ENCODE measurements at places on chromosomes 6 and 20. TPM values are rescaled to one million over a fixed set of nuclear protein-coding genes. Genes with fewer than 3 reads are reported as not detected.

DNA sequence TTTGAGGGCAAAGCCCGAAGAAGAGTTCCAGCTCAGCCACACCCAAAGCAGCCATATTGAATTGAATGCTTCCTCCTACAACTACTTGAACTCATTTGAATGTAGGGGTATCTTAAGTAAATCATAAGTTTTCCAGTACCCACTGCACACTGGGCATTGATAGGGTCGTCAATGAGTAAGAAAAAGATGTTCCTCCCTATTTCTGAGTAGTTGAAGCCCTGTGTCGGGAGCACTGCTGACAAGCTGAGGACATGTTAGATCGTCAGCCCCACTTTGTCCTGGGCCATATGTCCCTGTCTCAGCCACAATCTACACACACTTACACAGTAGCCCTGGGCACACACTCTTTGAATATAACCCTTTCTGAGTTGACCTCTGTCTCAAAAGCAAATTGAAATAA lies 105.7 kb downstream of the ARHGAP18 start:
- no peak overlapping the region for H3K4me3 ChIP-seq
- H3K36me3 ChIP-seq = peaks cover 19% of the 10 kb centered on the region
- no peaks in the 10 kb centered on the region for H3K4me1 ChIP-seq
- H3K27ac ChIP-seq = no peak overlapping the region

DNA sequence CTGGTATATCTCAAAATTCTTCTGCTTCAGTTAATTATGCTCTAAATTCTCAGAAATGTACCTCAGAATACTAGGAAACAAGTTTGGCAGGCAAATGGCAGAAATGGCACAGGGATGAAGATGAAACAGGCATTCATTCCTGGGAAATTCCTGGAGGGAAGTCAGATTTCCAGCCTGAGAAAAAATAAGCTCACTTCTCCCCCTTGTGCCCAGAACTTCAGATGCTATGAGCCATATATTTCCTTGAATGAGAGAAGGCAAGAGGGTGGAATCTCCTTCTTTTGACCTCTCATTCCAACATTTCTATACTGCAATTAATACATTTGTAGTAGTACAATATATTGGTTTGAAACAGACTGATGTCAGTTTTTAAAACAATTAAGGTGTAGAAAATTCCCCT lies 22.8 kb downstream of the RGS17 start:
- no peaks in the 10 kb centered on the region for H3K27me3 ChIP-seq
- peaks cover 16% of the 10 kb centered on the region for H3K4me1 ChIP-seq
- H3K4me3 ChIP-seq = no peak overlapping the region
- H3K27ac ChIP-seq = no peak overlapping the region
- no peaks in the 10 kb centered on the region for H3K36me3 ChIP-seq

DNA sequence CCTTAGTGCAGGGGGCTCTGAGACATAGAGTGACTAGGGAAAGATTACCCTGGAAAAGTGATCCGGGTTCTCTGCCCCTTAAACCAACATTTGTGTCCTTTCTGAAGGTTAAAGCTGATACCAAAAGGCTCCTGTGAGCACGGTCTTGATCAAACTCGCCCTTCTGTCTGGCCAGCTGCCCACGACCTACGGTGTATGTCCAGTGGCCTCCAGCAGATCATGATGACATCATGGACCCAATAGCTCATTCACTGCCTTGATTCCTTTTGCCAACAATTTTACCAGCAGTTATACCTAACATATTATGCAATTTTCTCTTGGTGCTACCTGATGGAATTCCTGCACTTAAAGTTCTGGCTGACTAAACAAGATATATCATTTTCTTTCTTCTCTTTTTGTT lies 6.8 kb downstream of the ULBP2 start:
- DNase-seq = peak; percentile 11
- no peak overlapping the region for H3K4me3 ChIP-seq
- H3K4me1 ChIP-seq = no peaks in the 10 kb centered on the region
- no peak overlapping the region for H3K27ac ChIP-seq
- H3K36me3 ChIP-seq = peaks cover 12% of the 10 kb centered on the region
- H3K27me3 ChIP-seq = peaks cover 25% of the 10 kb centered on the region

GRCh38 chr6:4459032-4459431 lies 317.2 kb upstream of the CDYL start:
- no peak overlapping the region for H3K4me3 ChIP-seq
- H3K27me3 ChIP-seq = no peaks in the 10 kb centered on the region
- peaks cover 5% of the 10 kb centered on the region for H3K36me3 ChIP-seq
- H3K4me1 ChIP-seq = peaks cover 6% of the 10 kb centered on the region
- no peak overlapping the region for H3K27ac ChIP-seq

DNA sequence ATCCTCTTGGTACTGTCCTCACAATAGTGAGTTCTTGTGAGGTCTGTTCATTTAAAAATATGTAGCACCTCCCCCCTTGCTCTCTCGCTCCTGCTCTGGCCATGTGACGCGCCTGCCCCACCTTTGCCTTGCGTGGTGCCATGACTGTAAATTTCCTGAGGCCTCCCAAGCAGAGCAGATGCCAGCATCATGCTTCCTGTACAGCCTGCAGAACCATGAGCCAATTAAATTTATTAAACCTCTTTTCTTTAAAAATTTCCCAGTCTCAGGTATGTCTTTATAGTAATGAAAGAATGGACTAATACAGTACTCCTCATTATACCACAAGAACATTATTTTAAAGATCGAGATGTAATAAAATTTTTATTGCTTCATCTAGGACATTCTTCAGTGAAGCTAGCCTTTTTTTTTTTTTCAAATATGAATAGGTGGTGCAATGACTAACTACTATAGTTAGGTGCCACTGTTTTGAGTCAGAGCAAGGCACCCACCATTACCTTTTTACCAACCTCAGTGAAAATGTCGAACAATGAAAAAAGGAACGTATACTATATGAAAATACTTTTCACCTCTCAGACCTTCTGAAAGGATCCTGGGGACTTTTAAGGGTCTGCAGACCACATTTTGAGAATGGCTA lies 191.1 kb upstream of the SGK1 start:
- DNase-seq = peak; percentile 70
- H3K27me3 ChIP-seq = no peaks in the 10 kb centered on the region
- H3K36me3 ChIP-seq = peaks cover 6% of the 10 kb centered on the region
- H3K27ac ChIP-seq = peak overlapping the region; percentile 65
- peak overlapping the region; percentile 7 for H3K4me3 ChIP-seq

GRCh38 chr20:35387334-35387733 lies 24.4 kb downstream of the UQCC1 start:
- no peaks in the 10 kb centered on the region for H3K27me3 ChIP-seq
- H3K4me1 ChIP-seq = peaks cover 13% of the 10 kb centered on the region
- H3K36me3 ChIP-seq = peaks cover 59% of the 10 kb centered on the region
- DNase-seq = peak; percentile 83

- no peak overlapping the region for H3K27ac ChIP-seq
- H3K27me3 ChIP-seq = no peaks in the 10 kb centered on the region
- H3K36me3 ChIP-seq = peaks cover 5% of the 10 kb centered on the region
- no peaks in the 10 kb centered on the region for H3K4me1 ChIP-seq
Measured at GRCh38 chr6:169993861-169994481, 242.5 kb downstream of the ERMARD start.

TCF19 gene
- 3.6 TPM for total RNA-seq

DNA sequence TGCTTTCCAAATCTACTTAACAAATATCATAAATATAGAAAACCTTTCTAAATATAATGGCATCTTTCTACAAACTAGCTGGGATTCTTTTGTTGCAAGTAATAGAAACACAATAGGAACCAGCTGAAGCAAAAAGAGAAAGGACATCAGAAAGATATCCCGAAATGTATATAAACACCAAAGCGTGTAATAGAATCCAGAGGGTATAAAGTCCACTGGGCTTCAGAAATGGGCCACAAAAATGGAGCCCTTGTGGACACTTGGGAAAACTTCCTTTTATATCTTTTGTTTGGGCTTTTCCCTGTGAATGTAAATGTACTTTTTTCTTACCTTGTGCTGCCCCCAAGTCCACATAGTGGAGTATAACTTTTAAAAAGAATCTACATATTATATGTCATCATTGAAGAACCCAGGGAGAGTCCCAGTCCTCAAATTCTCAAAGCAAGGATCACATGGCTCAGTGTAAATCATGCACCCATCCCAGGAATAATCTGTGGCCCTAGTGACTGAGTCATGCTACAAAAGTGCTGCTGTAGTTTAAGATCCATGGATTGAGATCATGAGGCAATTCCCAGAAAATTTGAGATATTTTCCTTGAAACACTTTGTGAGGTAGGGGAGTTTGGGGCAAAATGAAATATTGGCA lies 457.0 kb downstream of the EPM2A start:
- H3K27ac ChIP-seq = no peak overlapping the region
- H3K4me3 ChIP-seq = no peak overlapping the region
- no peaks in the 10 kb centered on the region for H3K27me3 ChIP-seq
- DNase-seq = peak; percentile 8
- no peaks in the 10 kb centered on the region for H3K36me3 ChIP-seq

TNNC2 gene
- total RNA-seq = 0.79 TPM

- peak overlapping the region; percentile 66 for H3K4me3 ChIP-seq
- peaks cover 13% of the 10 kb centered on the region for H3K4me1 ChIP-seq
- H3K27me3 ChIP-seq = peaks cover 5% of the 10 kb centered on the region
- peaks cover 6% of the 10 kb centered on the region for H3K36me3 ChIP-seq
- no peak overlapping the region for H3K27ac ChIP-seq
- DNase-seq = peak; percentile 61
Measured at GRCh38 chr20:64083378-64083803, 807 bp downstream of the LKAAEAR1 start.

DNA sequence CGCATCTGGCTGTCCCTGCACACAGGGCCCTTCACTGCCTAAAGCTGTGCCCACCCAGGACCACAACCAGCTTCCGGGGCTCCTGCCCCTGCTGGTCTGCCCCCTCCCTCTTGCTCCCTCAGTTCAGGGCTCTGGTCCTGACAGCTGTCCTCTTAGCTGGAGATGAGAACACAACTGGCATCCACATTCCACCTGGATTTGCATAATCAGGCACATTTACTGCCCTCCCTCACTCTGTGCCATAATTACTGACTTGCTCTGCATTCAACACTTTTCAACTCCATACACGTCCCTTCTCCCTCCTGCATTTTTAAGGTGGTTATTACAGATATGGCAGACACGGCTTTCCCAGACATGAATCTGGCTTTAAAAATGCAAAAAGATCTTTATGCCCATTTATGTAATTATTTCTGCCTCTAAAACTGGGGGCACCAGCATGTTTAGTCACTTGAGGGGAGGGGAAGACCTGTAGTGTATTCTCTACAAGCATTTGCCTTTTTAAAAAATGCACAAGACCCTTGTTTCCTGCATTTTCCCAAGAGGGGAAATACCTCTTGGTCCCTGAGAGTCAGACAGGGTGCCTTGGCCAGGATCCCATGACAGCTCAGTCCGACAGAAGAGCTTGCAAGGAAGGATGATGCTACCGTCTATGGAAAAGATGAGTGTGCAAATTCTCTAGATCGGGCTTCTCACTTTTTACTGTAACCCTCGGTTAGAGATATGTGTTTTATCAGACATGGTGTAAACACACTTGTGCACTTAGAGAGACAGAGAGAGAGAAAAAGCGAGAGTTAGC lies 401.8 kb downstream of the PREX1 start:
- H3K4me3 ChIP-seq = no peak overlapping the region
- H3K36me3 ChIP-seq = no peaks in the 10 kb centered on the region
- no peak overlapping the region for H3K27ac ChIP-seq
- DNase-seq = no peak

DNA sequence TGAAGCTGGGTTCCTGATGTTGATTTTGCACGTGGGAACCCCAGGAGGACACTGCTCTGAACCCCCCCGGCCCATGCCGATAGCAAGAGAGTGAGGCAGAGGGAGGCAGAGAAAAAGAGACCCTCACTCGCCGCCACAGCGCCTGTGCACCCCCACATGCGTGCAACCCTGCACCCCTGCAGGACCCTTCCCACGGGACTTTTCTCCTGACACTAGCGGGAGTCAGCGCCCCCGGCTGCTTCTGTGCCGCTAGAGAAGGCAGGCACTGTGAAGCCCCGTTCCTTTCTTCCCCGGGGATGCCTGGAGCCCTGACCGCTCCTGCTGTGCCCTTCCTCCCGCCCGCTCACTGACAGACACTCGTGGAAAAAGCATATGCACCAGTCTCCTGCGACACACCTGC lies 67.4 kb downstream of the GMPR start:
- H3K27ac ChIP-seq = no peak overlapping the region
- H3K4me1 ChIP-seq = no peaks in the 10 kb centered on the region
- peaks cover 9% of the 10 kb centered on the region for H3K36me3 ChIP-seq
- H3K27me3 ChIP-seq = no peaks in the 10 kb centered on the region
- H3K4me3 ChIP-seq = no peak overlapping the region
- DNase-seq = no peak

Data from MCF 10A (cell line).